ENCODE measurements at places on chromosomes 4 and X. TPM values are rescaled to one million over a fixed set of nuclear protein-coding genes. Genes with fewer than 3 reads are reported as not detected.
A peak's percentile ranks its signal among the peaks of the same experiment; 100 is the strongest.

DNA sequence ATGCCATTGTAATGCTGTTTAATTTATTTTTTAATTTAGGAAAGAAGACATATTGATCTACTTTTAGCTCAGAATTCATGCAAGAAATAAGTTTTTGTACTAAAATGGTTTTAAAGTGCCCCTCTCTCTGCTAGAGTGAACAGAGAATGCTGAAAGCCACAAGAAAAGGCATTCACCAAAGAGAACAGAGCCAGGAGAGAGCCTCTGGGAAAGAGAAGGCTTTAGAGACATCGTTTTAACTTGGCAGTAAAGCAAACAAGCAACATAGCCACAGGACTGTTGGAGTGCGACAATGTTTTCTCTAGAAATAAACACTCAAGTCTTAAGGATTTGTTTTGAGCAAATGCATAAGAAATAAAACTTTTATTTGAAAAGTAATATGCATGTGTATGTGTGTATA, 484.1 kb upstream of the CPEB2 start:
- DNase-seq: no peak

- DNase-seq: no peak
Measured at GRCh38 chr4:182451441-182451840, 208.2 kb downstream of the TENM3 start.

- DNase-seq: no peak
Measured at GRCh38 chr4:5552451-5552850, 155.9 kb downstream of the EVC2 start.

GRCh38 chr4:5650040-5650439, 58.3 kb downstream of the EVC2 start:
- DNase-seq: no peak

DNA sequence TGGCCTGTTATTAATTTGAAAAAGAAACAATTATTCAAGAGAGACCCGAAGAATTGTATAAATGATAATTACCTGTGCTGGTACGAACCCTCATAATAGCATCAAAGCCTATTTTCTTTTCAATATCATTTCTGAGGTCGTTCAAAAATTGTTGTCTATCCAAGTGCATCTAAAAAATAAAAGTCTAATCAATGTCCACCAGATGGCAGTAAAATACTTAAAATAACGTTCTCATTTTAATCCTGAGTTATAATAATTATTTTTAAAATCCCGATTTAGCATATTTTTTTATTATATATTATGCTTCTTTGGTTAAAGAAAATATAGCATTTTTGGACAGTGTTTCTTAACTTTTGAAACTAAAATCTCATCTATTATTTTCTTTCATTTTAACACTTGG, 55.7 kb downstream of the METTL14 start:
- DNase-seq: no peak

- DNase-seq: no peak
Measured at GRCh38 chr4:16289897-16290554, 63.8 kb upstream of the TAPT1 start.

GRCh38 chr4:10667701-10668326, 16.8 kb downstream of the CLNK start:
- DNase-seq: no peak

DNA sequence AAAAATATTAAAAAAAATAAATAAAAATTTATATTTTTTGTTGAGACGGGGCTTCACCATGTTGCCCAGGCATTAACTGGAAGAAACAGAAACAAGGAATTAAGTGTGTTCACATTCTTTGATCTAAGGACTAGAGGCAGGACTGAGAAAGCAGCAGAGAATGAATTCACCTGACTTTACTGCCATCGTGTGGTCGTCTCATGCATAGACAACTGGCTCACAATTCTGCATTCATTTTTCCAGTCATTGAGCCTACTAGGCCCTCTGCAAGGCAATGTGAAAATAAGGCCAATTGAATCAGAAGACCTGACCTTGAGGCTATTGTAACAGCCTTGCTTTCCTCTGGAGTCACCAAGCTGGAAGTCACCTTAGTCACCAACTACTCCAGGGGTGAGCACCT, 37.4 kb downstream of the LHFPL1 start:
- DNase-seq: no peak

DNA sequence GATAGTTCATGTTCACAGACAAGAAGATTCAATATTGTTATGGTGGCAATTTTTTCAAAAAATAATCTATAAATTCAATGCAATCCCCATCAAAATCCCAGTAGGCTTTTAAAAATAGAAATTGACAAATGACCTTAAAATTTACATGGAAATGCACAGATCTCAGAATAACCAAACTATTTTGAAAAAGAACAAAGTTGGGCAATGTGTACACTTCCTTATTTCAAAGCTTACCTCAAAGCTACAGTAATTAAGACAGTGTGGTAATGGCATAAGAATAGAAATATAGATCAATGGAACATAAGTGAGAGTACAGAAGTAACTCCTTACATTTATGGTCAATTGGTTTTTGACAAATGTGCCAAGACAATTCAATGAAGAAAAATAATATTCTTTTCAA, 39.0 kb downstream of the FRMD7 start:
- DNase-seq: no peak

- peak; percentile 35 for DNase-seq
Measured at GRCh38 chrX:110853610-110854009, 58.0 kb upstream of the CHRDL1 start.

DNA sequence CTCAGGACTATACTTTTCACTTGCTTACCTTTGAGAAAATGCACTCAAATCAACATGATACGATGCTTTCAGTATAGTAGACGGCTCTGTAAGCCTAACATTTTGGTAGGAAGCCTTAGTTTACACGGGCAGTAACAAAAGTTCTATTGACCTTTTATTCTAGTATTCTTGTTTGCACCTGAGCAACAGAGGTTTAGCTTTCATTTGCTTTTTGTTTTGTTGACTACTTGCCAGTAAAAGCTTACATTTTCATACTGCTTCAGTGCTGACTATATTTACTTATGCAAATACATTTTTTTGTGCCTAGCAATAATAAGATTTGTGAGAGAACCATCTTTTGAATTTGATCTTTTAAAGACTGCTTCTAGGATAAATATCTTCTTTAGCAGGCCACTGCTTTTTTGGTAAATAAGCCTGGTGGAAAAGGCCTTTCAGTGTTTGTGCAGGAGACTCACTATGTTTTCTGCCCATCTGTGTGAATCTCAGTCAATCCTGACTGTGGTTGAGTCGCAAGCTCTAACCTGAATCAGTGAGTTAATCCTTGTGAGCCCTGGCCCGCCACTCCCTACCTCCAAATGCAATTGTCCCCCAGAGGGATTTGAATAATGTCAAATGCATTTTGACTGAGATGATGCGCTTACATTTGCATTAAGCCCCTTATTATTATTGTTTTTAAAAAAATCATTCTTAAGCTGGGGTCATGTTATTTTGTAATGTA, 21.9 kb downstream of the FHIP1A start:
- no peak for DNase-seq

- DNase-seq: no peak
Measured at GRCh38 chr4:139582044-139582443, 26.0 kb upstream of the SETD7 start.

DNA sequence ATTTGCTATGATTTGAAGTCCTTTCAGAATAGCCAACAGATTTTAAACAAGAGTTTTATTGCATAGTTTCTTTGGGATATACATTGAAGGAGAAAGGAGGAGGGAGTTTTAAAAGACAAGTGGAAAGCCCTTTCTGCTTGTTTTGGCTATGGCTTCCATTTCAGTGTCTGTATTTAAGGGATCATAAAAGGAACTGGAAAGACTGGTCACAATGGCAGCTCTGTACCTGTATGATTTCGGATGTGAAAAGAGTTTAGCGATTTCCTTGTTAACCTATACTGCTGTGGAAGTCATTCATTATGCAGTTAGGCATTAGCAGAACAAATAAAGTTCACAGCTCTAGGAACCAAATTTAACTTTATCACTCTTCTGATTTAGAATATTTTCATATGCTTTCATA, 60.7 kb downstream of the TET2 start:
- DNase-seq: no peak

GRCh38 chr4:85869181-85869580, 394.2 kb downstream of the ARHGAP24 start:
- DNase-seq: no peak

GRCh38 chr4:147981305-147981704, 249.4 kb downstream of the ARHGAP10 start:
- DNase-seq: no peak

DNA sequence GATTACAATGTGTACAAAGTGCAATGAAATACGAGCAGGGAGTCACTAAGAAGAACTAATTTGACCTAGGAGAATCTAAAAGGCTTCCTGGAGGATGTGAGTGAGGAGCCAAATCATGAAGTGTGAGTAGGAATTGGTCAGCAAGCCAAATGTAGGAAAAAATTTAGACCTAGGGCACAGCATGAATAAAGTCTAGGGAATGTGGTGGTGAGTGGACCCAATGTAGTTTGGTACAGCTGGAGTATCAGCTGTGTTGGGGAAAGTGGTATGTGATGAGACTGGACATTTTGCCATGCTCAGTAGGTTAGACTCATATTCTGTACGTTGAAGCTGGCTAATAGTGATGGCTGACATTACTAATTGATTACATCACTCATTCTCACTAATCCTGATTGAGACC, 191.0 kb downstream of the AFF2 start:
- no peak for DNase-seq

DNA sequence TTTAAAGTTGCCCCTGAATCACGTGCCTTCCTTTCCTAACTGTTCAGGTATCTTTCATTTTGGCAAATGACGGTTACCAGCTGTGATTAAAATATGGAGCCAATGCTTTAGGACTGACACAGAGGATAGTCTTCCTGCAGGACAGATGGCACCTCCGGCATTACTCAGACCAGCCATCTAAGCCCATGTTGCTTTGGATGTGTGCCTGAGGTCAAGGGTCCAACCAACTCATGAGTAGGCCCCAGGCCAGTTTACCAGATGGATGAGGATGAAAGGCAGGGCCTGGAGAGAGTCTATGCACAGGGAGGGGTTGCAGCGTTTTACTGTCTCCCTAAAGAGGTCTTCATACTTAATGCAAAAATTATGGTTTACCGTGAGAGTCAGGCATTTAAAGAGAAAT, 174.0 kb upstream of the GATB start:
- DNase-seq: no peak

DNA sequence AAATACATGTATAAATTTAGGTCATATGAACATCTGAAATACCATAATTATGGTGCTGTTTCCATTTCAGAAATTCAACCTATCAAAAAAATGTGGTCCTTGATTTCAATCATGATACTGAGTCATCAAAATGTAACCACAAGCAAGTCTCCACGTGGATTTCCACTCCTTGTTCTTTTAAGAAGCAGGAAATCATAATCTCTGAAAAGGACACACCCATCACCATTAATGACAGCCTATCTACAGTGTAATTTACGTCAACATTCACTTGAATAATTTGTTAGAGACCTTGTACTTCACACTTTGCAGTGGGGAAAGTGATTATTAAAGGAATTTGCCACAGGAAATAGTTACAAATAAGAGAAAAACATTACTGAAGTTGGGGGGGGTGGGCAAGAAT, 17.7 kb upstream of the SLC7A11 start:
- DNase-seq: no peak

The MTMR8 gene
- 0.25 TPM for total RNA-seq

The VEGFC gene
- total RNA-seq: 4.4 TPM

The F11 gene
- 0.22 TPM for total RNA-seq

The SLC25A14 gene
- total RNA-seq: 3.9 TPM

The CRMP1 gene
- 0.89 TPM for total RNA-seq

The CDS1 gene
- total RNA-seq: 0.37 TPM

The SSX3 gene
- total RNA-seq: not detected

The EGFL6 gene
- not detected for total RNA-seq

The ADH7 gene
- total RNA-seq: not detected

The GCNA gene
- 0.98 TPM for total RNA-seq

The ARHGAP6 gene
- 16.2 TPM for total RNA-seq
